CD4-positive, alpha-beta T cell (primary cell): ENCODE measurements at places on chromosomes 3 and 15. TPM values are rescaled to one million over a fixed set of nuclear protein-coding genes. Genes with fewer than 3 reads are reported as not detected.

DNA sequence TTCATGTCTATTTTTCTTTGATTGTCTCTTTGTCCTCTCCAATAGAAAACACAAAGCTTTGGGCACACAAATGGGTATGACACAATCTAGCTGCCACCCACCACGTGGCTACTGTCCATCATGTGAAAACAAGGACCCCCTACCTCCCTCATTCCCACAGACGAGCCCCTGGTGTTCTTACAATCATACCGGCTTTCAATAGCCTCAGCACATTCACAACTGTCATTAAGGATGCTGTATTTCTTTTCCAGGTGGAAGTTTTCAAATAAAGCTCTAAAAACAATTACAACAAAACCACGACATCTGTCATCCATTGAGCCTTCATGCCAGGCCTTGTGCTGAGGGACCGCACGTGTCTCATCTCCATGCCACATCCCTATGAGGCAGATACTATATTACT is 552.6 kb upstream of the ADAMTS9 start:
- no peaks in the 10 kb centered on the region for H3K27me3 ChIP-seq
- no peak overlapping the region for H3K27ac ChIP-seq
- H3K4me3 ChIP-seq = no peak overlapping the region
- no peak for DNase-seq

- H3K27me3 ChIP-seq = no peaks in the 10 kb centered on the region
- H3K4me3 ChIP-seq = no peak overlapping the region
- no peak overlapping the region for H3K27ac ChIP-seq
These were observed 36.0 kb downstream of the CHD2 start for GRCh38 chr15:92936138-92936537.

Gene MYO5C
- total RNA-seq = 0.53 TPM

Gene VWA5B2
- not detected for total RNA-seq

Gene SEC22A
- 7.9 TPM for total RNA-seq

GRCh38 chr3:168645180-168645579 is 549.5 kb upstream of the GOLIM4 start:
- H3K27me3 ChIP-seq = no peaks in the 10 kb centered on the region
- no peaks in the 10 kb centered on the region for H3K4me1 ChIP-seq
- H3K27ac ChIP-seq = no peak overlapping the region
- H3K4me3 ChIP-seq = no peak overlapping the region
- H3K36me3 ChIP-seq = no peaks in the 10 kb centered on the region
